ENCODE measurements at places on chromosomes 7 and 10. TPM values are rescaled to one million over a fixed set of nuclear protein-coding genes. Genes with fewer than 3 reads are reported as not detected.

AS3MT gene
- 6.6 TPM for polyA plus RNA-seq

C10orf53 gene
- not detected for polyA plus RNA-seq

PNLIPRP3 gene
- polyA plus RNA-seq = not detected

MPP7 gene
- 9.2 TPM for polyA plus RNA-seq

PNLIP gene
- not detected for polyA plus RNA-seq

FKBP6 gene
- not detected for polyA plus RNA-seq

HYAL4 gene
- polyA plus RNA-seq = not detected

WBP1L gene
- 14.2 TPM for polyA plus RNA-seq

SYNPO2L gene
- 33.6 TPM for polyA plus RNA-seq

DNA sequence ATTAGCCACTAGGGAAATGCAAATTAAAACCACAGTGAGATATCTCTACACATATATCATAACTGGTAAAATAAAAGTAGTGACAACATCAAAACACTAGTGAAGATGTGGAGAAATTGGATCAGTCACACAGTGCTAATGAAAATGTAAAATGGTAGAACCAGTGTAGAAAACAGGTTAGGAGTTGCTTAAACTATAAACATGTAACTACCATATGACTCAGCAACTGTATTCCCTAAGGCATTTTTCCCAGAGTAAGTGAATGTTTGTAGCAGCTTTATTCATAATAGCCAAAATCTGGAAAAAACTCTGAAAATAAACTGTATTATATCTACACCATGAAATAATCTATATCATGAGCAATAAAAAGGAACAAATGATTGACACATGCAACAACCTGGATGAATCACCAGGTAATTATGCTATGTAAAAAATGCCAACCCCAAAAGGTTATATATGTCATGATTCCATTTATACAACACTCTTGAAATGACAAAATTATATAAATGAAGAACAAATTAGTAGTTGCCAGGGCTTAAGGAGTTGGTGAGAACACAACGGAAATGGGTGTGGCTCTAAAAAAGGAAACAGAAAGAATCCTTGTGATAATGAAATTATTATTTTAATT, 22.8 kb downstream of the SLC25A40 start:
- no peaks in the 10 kb centered on the region for H3K4me1 ChIP-seq
- no peaks in the 10 kb centered on the region for H3K27me3 ChIP-seq
- no peak for DNase-seq
- peaks cover 14% of the 10 kb centered on the region for H3K36me3 ChIP-seq
- H3K27ac ChIP-seq = no peak overlapping the region

DNA sequence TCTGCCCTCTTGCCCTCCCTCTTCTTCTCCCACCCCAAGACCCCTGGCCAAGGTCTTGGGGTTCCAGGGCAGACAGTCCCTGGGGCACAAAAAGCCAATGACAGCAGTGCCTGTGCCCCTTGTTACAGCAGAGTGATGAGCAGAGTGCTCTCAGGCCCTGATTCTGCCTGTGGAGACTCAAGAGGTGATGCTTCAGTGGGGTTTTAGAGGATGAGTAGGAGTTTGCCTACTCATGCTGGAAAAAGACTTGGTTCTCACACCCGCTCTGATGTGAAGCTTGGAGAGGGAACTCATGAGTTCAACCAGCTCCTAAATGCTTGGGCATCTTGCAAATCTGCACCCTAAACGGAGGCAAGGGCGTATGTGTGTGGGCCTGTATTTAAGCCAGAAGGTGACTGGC, 58.2 kb downstream of the CAMK2B start:
- no peaks in the 10 kb centered on the region for H3K36me3 ChIP-seq
- H3K4me3 ChIP-seq = no peak overlapping the region
- H3K27ac ChIP-seq = no peak overlapping the region
- no peaks in the 10 kb centered on the region for H3K27me3 ChIP-seq
- no peak for DNase-seq
- H3K4me1 ChIP-seq = peaks cover 28% of the 10 kb centered on the region

DNA sequence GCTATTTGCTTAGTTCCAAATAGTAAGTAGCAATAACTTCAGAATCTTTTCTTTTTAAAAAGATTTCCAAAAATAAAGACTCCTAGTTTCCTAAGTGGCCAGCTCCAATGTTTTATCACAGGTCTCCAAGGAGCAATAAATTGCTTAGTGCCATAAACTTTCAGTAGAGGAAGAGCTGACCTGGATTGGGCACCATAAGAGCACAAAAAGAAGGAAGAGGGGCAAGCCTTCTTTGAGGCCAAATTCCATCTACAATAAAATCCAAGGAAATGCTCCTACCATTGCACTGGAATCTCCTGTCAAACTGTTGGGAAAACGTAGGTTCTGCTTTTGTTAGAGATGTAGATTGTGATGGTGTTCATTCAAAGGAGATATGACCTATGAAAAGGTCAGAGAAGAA, 64.0 kb downstream of the DENND2A start:
- no peak overlapping the region for H3K4me3 ChIP-seq
- no peaks in the 10 kb centered on the region for H3K4me1 ChIP-seq
- H3K27ac ChIP-seq = no peak overlapping the region
- no peaks in the 10 kb centered on the region for H3K36me3 ChIP-seq
- no peaks in the 10 kb centered on the region for H3K27me3 ChIP-seq
- DNase-seq = no peak

GRCh38 chr10:84551437-84552120, 223.2 kb downstream of the CCSER2 start:
- no peak overlapping the region for H3K27ac ChIP-seq
- DNase-seq = no peak
- H3K36me3 ChIP-seq = no peaks in the 10 kb centered on the region
- no peak overlapping the region for H3K4me3 ChIP-seq
- H3K4me1 ChIP-seq = no peaks in the 10 kb centered on the region

GRCh38 chr7:158001621-158002320, 585.9 kb downstream of the PTPRN2 start:
- H3K27ac ChIP-seq = no peak overlapping the region
- H3K27me3 ChIP-seq = no peaks in the 10 kb centered on the region
- no peaks in the 10 kb centered on the region for H3K4me1 ChIP-seq
- no peaks in the 10 kb centered on the region for H3K36me3 ChIP-seq
- DNase-seq = no peak
- H3K4me3 ChIP-seq = no peak overlapping the region

DNA sequence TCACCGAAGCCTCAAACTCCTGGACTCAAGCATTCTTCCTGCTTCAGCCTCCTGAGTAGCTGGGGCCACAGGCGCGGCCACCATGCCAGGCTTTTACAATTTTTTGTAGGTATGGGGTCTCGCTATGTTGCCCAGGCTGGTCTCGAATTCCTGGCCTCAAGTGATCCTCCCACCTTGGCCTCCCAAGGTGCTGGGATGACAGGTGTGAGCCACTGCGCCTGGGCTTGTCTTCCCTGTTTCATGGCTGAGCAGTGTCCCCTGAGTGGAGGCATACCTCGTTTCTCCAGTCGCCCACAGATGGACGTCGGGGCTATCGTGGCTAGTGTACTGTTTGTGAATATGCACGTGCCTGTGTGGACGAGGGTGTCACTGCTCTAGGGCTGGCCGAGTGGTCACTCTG, 11.3 kb downstream of the INPP5A start:
- no peaks in the 10 kb centered on the region for H3K36me3 ChIP-seq
- no peak overlapping the region for H3K27ac ChIP-seq
- peaks cover 8% of the 10 kb centered on the region for H3K4me1 ChIP-seq
- H3K4me3 ChIP-seq = no peak overlapping the region
- no peak for DNase-seq
- no peaks in the 10 kb centered on the region for H3K27me3 ChIP-seq

GRCh38 chr10:60182691-60183090, 207.0 kb downstream of the ANK3 start:
- H3K27me3 ChIP-seq = no peaks in the 10 kb centered on the region
- peak; percentile 11 for DNase-seq
- no peaks in the 10 kb centered on the region for H3K36me3 ChIP-seq
- H3K27ac ChIP-seq = no peak overlapping the region

GRCh38 chr10:6748981-6749635, 169.0 kb upstream of the PRKCQ start:
- H3K27ac ChIP-seq = no peak overlapping the region
- H3K4me1 ChIP-seq = no peaks in the 10 kb centered on the region
- no peak overlapping the region for H3K4me3 ChIP-seq
- no peak for DNase-seq
- peaks cover 17% of the 10 kb centered on the region for H3K27me3 ChIP-seq

DNA sequence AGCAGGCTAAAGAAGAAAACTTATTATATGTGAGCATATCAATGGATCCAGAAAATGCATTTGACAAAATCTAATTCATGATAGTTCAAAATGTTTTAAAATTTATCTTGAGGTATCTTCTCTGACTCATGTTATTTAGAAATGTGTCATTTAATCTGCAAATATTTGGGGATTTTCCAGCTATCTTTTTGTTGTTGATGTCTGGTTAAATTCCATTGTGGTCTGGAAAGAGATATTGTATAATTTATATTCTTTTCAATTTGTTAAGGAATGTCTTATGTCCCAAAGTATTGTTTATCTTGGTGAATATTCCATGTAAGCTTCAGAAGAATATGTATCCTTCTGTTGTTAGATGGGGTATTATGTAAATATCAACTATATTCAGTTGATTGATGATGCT, 942.5 kb downstream of the KCNMA1 start:
- no peaks in the 10 kb centered on the region for H3K36me3 ChIP-seq
- DNase-seq = no peak

GRCh38 chr10:4470231-4470835, 355.7 kb upstream of the AKR1E2 start:
- peak; percentile 85 for DNase-seq
- H3K4me3 ChIP-seq = no peak overlapping the region
- no peak overlapping the region for H3K27ac ChIP-seq
- H3K36me3 ChIP-seq = no peaks in the 10 kb centered on the region

- H3K36me3 ChIP-seq = peaks cover 8% of the 10 kb centered on the region
- H3K27me3 ChIP-seq = no peaks in the 10 kb centered on the region
- no peak overlapping the region for H3K4me3 ChIP-seq
- no peak for DNase-seq
These were observed 157.8 kb downstream of the NEURL1 start for GRCh38 chr10:103651333-103651732.

DNA sequence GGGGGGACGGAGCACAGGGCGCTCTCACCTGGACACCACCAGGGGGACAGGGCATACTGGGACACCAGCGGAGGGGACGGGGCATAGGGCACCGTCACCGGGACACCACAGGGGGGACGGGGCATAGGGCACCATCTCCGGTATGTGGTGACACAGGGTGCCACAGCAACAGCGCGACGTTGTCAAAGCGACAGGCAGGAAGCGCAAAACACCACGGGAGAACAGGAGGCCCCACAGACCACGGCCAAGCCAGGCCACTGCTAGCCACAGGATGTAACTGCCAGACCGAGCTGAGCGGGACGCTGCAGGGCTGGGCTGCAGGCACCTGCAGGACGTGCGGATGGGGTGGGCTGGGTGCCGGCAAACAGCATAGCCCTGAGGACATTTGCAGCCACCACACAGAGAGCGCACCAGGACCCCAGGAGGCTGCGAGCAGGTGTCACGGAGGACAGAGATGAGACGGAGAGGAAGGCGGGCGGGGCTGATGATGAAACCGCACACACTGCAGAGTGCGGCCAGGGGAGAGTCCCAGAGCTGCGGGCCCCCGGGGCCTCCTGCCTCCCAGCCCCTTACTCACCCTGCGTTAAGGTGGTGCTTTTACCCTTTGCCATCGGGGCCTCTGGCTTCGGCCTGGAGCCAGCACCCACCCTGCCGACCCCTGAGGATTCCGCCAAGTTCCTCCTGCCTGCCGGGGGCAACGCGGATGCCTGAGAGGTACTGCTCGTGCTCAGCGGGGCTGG, 17.5 kb downstream of the MICALL2 start:
- DNase-seq = no peak
- no peaks in the 10 kb centered on the region for H3K27me3 ChIP-seq
- no peaks in the 10 kb centered on the region for H3K4me1 ChIP-seq
- H3K4me3 ChIP-seq = no peak overlapping the region
- no peak overlapping the region for H3K27ac ChIP-seq
- H3K36me3 ChIP-seq = no peaks in the 10 kb centered on the region

DNA sequence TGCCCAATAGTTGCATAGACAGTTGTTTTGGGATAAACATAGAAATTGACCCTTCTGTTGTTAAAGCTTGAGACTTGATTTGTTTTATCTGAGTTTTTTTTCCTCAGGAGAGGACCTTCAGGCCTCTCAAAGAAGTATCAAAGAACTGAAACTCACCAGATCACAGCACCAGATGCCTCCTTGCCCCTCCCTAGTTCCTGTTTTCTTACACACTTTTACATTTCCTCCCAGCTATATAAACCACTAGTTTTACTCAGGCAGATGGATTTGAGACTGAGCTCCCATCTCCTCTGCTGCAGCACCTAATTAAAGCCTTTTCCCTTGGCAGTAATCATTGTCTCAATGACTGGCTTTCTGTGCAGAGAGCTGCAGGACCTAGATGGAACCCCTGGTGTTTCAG, 150.6 kb upstream of the NRG3 start:
- no peak overlapping the region for H3K27ac ChIP-seq
- no peaks in the 10 kb centered on the region for H3K27me3 ChIP-seq
- no peak overlapping the region for H3K4me3 ChIP-seq

GRCh38 chr7:100211342-100211780, 8.4 kb upstream of the PVRIG start:
- H3K4me1 ChIP-seq = peaks cover 4% of the 10 kb centered on the region
- no peak overlapping the region for H3K4me3 ChIP-seq
- no peaks in the 10 kb centered on the region for H3K36me3 ChIP-seq
- no peaks in the 10 kb centered on the region for H3K27me3 ChIP-seq

DNA sequence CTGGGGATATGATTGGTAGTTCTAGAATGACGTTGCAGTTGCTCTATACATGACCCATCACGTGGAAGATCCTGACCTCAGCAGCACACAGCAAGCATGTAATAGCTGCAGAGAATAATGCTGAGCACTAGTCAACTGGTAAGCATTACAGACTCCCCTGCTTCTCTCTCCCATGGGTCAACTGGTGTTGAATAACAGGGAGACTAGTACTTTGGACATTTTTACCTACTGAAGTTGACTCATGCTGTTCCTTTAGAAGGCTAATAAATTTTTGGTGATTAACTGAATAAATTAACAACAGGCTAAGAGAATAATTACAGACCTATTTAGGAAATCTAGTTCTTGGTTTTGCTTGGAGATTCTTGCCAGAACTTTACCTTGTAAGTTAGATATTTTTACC, 234.1 kb downstream of the AUTS2 start:
- no peaks in the 10 kb centered on the region for H3K36me3 ChIP-seq
- no peak overlapping the region for H3K4me3 ChIP-seq
- DNase-seq = no peak
- H3K27ac ChIP-seq = no peak overlapping the region
- H3K27me3 ChIP-seq = no peaks in the 10 kb centered on the region
- peaks cover 20% of the 10 kb centered on the region for H3K4me1 ChIP-seq

DNA sequence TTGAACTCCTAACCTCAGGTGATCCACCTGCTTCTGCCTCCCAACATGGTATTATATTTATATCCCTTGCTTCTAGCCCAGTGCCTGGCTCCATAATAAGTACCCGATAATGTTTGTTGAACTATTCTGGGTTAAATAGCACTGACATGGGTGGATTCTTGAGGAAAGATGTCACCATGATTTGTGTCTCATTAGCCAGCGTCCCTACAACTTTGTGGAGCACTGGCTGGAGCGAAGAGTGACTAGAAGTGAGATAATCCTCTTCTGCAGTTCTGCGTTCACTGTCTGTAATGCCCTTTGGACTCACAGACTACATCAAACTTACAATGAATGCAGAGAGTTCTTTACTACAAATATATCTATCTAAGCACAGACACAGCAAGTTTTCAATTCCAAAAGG, 16.9 kb upstream of the AKR1E2 start:
- DNase-seq = no peak
- H3K36me3 ChIP-seq = no peaks in the 10 kb centered on the region
- no peak overlapping the region for H3K27ac ChIP-seq
- no peak overlapping the region for H3K4me3 ChIP-seq
- peaks cover 3% of the 10 kb centered on the region for H3K4me1 ChIP-seq
- no peaks in the 10 kb centered on the region for H3K27me3 ChIP-seq

GRCh38 chr10:70277396-70278030, 6.3 kb downstream of the NPFFR1 start:
- no peak for DNase-seq
- no peaks in the 10 kb centered on the region for H3K4me1 ChIP-seq
- no peaks in the 10 kb centered on the region for H3K36me3 ChIP-seq

Data from cardiac muscle cell (in vitro differentiated cells and primary cell).